Neural crest cell (in vitro differentiated cells): ENCODE measurements at places on chromosomes 16 and 17.
A peak's percentile ranks its signal among the peaks of the same experiment; 100 is the strongest.

GRCh38 chr16:79601092-79601930, 774 bp upstream of the MAF start:
- peak; percentile 43 for DNase-seq

DNA sequence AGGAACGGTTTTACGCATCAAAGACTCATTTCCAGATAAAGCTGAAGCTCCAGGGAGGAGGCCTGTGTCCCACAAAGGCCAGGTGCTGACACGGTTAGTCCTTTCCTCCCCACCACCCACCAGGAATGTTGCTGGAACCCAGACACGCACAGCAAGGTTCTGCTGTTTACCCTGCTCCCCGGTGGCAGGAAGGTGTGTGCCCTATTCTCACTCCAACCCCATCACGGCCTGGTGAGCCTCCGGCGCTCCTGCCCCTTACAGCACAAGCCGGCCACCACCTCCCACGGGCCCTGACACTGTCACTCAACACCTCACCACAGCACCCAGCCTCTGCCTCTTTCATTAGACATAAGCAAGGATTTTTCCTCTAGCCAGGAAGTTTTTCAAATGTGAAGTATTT, 47.8 kb downstream of the ANKRD11 start:
- no peak for DNase-seq

- DNase-seq: no peak
These were observed 37.6 kb downstream of the USP10 start for GRCh38 chr16:84737192-84738011.

DNA sequence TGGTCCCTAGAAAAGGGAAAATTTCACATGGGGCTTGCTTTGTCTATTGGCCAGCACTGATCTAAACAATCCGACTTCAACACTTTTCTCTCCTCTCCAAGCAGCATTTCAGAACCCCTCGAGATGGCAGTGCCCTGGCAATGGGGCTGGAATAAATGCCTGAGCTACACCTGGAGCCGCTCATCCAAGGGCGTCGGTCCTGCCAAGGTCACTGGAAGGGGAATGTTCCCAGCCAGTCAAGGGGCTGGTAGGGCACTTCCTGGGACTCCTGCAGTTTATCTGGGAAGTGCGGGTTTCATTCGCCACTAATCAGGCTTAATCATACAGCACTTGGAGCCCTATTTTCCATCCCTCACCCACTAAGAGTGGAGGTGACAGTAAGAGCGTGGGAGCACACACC, 17.1 kb downstream of the MEAK7 start:
- DNase-seq: no peak

- no peak for DNase-seq
These were observed 3.5 kb downstream of the VMO1 start for GRCh38 chr17:4782652-4783051.

- DNase-seq: no peak
These were observed 23.9 kb downstream of the HNF1B start for GRCh38 chr17:37720989-37721388.

DNA sequence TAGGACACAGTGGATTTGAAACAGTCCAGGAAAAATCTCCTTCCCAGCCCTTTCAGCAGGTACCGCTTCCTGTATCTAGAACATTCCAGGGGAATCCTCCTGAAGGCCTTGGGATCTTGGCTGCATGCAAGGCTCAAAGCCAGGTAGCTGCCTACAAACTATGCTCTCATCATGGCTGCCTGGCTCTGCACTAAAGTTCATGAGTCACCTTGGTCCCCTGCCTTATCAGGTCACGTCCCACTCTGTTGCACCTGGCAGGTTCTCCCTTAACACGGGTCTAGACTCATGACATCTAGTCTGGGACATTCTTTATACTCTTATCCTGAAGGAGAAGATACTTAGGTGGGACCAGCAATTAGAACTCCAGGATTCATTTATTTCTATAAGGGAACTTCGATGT, 15.8 kb downstream of the FA2H start:
- no peak for DNase-seq

- DNase-seq: no peak
These were observed 101.0 kb upstream of the CNTNAP4 start for GRCh38 chr16:76176153-76176552.

DNA sequence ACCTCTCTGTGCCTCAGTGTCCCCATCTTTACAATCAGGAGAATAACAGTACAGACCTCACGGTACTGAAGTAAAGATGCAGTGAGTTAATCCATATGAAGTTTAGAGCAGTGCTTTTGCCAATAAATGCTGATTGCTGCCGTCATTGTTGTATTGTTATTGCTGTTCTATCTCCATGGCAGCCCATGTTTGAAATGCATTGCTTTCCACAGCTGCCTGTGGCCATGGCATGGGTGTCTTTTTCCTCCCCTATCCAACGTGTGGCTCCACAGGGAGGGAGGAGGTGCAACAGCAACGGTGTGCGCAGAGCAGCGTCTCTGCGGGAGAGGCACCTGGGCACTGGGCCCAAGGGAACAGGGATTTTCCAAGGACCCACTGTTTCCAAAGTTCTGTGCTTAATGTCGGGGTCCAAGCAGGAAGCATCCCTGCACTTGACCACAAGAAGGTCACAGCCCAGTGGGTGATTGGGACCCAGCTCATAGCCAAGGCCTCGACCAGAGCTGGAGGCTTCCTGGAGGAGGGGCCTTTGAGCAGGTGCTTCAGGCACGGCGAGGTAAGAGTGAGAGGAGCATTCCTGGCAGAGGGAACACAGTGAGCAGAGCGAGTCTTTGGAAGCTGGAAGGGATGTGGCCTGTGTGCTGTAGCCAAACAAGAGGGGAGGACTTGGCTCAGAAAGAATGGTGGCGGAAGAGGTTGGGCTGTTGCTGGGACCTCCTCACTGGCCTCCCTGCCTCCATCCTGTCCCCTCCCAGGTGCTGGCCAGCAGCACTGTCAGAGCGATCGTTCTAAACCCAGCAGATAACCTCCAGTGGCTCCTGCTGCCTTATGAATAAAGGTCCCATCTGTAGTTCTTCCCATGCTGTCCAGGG, 3.9 kb downstream of the RAI1 start:
- no peak for DNase-seq

DNA sequence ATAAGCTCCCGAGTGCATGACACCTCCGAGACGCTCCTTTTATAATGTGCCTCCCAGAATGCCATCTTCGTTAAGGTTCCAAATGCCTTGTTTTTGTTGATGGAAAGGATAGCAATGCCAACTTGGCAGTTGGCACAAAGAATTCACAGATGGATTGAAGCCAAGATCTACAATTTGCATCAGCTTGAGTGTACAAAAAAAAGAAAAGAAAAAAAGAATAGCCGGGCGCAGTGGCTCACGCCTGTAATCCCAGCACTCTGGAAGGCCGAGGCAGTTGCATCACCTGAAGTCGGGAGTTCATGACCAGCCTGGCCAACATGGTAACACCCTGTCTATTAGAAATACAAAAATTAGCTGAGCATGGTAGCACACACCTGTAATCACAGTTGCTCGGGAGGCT, 7.6 kb downstream of the TBC1D16 start:
- DNase-seq: no peak
